HFFc6 (cell line): ENCODE measurements at places on chromosomes 7 and 10. TPM values are rescaled to one million over a fixed set of nuclear protein-coding genes. Genes with fewer than 3 reads are reported as not detected.

Gene VAX1
- total RNA-seq, result not detected in 3 replicates

Gene ZNF503
- 9.7 and 17.7 TPM in 2 replicates for total RNA-seq

Gene IL2RA
- not detected in 3 replicates for total RNA-seq

Gene NPSR1
- total RNA-seq, result not detected in 3 replicates

Gene TMEM26
- total RNA-seq, result not detected in 3 replicates

Gene HYAL4
- total RNA-seq, result not detected in 3 replicates

Gene CCDC71L
- total RNA-seq, result 113 to 138 TPM (median 115 TPM) in 3 replicates

Gene ARHGEF5
- not detected in 3 replicates for total RNA-seq

Gene CLEC5A
- total RNA-seq, result not detected in 3 replicates
